Activated effector memory CD4-positive, alpha-beta T cell treated with Interleukin-2 at 50 U/mL for 16 hours (primary cell): ENCODE measurements at places on chromosomes 6 and 20.

DNA sequence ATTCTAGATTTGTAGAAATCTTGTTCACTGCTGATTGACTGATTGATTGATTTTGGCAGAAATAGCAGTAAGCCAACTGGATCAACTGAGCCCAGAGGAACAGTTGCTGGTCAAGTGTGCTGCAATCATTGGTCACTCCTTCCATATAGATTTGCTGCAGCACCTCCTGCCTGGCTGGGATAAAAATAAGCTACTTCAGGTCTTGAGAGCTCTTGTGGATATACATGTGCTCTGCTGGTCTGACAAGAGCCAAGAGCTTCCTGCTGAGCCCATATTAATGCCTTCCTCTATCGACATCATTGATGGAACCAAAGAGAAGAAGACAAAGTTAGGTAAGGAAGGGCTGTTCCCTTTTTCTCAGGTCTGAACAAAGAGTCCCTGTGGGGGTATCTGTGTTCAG, 31.2 kb downstream of the TREML1 start:
- no peak for DNase-seq

- DNase-seq = no peak
Observed at GRCh38 chr6:52284131-52284459, 447 bp downstream of the MCM3 start.

DNA sequence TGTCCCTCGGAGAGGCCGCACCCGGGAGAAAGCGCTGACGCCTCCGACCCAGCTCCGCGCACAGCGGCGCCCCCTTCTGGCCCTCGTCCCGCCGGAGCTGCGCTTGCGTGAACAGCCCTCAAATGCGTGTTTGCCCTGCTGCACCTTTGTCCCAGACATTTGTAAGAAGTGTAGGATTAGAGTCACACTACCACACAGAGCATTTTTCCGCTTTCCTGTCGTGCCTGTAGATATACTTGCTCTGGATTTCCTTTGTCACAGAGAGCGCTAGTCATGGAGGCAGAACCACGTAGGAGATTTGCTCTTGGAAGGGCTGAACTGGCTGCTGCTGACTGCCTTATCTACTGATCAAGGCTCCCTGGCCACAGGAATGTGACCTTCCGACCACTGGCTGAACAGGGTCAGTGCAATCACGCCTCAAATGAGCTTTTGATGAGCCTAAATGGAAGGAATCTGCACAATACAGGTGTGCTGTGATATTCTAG, 62.3 kb downstream of the PAX1 start:
- no peak for DNase-seq

GRCh38 chr6:145132709-145133108, 602.6 kb downstream of the EPM2A start:
- DNase-seq = no peak

GRCh38 chr6:111591901-111592461, 13.7 kb downstream of the TRAF3IP2 start:
- DNase-seq = no peak

GRCh38 chr20:2798095-2798805, 2.2 kb downstream of the CPXM1 start:
- DNase-seq = no peak

DNA sequence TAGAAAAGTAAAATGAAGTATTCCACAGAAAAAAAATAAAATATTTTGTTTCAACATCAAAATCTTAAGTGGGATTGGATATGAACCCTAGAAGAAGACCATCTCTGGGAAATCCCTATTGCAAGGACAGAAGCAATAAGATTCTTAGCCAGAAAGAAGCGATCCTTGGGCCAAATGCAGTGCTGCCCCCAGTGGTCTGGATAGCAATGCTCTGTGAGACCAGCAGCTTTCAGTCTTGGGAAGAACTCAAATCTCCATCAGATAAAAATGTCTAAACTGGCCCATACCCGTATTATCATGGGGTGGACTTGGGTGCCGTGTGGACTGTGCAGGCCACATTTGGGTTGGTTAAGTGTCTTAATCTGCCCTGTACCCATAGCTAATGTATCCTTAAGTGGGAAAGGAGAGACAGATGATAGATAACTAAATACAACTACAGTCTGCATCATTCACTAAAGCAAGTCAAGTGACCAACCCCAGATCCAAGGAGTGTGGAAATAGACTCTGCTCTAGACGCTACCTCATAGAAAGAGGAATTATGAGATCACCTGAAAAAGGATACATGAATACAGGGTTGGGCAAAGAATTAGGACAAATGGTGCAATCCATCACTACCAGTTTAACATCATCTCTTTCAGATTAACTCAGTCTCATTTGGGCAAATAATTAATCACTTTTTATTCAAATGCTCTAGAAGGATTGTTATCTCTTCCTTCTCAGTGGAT, 38.9 kb upstream of the SNAP25 start:
- no peak for DNase-seq

- no peak for DNase-seq
Observed at GRCh38 chr20:50272030-50272723, 81.5 kb downstream of the CEBPB start.

DNA sequence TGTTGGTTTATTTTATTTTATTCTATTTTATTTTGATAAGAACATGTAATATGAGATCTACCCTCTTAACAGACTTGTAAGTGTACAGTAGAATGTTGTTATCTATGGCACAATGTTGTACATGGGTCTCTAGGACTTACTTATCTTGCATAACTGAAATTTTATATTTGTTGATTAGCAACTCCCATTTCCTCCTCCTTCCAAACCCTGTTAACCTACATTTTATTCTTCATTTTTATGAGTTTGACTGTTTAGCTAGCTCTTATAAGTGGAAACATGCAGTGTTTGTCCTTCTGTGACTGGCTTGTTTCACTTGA, 37.9 kb upstream of the BCAS1 start:
- no peak for DNase-seq

- no peak for DNase-seq
Observed at GRCh38 chr6:93567164-93567563, 147.8 kb upstream of the EPHA7 start.

GRCh38 chr6:26432627-26433201, 7.6 kb upstream of the BTN3A3 start:
- DNase-seq = no peak

DNA sequence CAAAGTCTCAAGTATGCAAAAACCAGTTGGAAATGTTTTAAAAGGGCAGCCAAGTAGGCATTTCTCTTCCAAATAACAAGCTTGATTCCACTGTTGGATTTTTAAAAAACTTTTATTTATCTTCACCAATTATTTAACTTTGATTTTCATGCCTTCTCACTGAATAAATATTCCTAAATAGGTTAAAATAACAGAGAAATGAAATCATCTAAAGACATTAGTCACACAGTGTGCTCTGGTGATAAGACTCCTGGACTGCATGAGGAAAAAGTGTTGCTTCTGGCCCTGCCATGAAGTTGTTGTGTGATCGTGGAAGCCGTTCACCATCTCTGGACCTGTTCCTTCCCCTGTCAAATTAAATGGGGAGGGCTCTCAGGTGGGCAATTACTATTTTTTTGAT, 33.8 kb upstream of the IGF2R start:
- no peak for DNase-seq

- no peak for DNase-seq
Observed at GRCh38 chr6:45538641-45539547, 161.2 kb upstream of the SUPT3H start.

DNA sequence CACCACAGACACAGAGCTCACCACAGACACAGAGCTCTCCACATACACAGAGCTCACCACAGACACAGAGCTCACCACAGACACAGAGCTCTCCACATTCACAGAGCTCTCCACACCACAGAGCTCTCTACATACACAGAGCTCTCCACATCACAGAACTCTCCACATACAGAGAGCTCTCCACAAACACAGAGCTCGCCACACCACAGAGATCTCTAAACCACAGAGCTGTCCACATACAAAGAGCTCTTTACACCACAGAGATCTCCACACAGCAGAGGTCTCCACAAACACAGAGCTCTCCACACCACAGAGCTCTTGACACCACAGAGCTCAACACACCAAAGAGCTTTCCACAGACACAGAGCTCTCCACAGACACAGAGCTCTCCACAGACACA, 55.8 kb downstream of the ERMARD start:
- no peak for DNase-seq

- no peak for DNase-seq
Observed at GRCh38 chr20:44581515-44581914, 864 bp upstream of the PKIG start.

GRCh38 chr6:105591053-105591452, 188.2 kb upstream of the PREP start:
- no peak for DNase-seq

DNA sequence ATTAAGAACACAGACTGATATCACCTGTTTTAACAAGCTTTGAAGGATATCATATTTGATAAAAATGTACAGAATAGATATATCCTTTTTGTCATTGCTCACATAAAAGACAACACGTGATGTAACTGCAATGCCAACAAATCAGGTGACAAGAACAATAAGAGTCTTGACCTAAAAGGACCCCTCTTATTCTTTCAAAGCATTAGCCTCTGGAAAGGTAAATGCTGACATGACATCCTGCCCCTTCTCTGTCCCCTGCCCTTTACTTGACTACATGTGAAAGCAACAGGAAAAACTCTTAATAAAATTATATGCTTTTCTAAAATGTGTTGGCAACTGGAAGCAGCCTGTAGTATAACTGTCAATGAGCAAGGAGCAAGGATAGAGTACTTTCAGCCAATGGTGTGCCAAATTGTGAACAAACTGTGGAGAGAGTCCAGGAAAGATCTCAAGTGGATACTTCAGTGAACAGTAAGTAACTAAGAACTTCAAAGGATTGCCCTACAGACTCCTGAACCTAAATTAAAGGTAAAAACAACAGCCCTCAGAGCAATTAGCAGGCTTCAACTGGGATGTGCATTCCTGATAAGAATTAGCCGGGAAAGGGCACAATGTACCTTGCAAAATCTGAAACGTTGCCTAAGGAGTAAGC, 16.3 kb downstream of the PTPRK start:
- DNase-seq = no peak

GRCh38 chr20:10902174-10902573, 228.4 kb upstream of the JAG1 start:
- DNase-seq = no peak

DNA sequence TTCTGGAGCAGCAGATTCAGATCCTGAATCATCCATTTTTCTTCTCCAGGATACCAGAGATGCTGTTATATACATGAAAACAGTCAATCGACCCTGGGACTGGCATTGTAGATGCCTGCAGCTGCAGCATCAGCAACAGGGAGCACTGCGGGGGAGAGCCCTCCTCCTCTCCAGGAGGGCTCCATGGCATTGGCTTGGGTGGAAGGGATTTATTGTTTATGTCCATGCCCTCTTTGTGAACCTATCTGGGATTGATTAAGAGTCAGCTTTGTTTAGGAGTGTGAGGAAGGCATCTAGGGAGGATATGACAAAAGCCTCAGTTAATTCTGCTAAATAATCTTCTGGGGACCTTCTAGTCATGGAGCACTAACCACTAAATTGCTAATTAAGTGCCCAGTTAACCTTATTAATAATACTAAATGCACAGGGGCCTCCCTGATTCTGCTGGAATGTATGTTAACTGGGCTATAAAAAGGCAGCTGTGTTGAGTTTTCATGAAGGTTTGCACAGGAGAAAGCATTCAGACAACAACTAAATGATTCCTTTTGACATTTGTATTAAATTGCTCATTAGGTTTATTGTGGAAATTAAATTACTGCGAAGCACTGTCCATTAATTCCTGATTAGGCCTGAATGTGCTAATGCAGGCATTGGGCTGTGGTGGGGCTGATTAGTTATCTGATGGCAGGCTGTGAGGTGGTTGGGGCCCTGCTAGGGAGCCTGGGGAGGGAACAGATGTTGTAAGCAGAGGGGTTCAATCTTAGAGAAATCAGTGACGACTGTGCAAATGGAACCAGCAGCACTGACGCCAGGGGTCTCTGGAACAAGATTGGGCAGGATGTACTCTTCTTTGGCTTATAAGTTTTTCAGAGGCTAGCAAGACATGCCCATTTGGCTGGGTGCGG, 57.6 kb downstream of the IMPG1 start:
- DNase-seq = no peak

GRCh38 chr20:61901392-61902220, 164.1 kb downstream of the TAF4 start:
- DNase-seq = no peak

GRCh38 chr20:57274846-57275245, 8.4 kb upstream of the BMP7 start:
- DNase-seq = no peak

GRCh38 chr20:11849976-11850670, 67.6 kb upstream of the BTBD3 start:
- no peak for DNase-seq

- no peak for DNase-seq
Observed at GRCh38 chr6:24910961-24911725, 24.6 kb downstream of the RIPOR2 start.

DNA sequence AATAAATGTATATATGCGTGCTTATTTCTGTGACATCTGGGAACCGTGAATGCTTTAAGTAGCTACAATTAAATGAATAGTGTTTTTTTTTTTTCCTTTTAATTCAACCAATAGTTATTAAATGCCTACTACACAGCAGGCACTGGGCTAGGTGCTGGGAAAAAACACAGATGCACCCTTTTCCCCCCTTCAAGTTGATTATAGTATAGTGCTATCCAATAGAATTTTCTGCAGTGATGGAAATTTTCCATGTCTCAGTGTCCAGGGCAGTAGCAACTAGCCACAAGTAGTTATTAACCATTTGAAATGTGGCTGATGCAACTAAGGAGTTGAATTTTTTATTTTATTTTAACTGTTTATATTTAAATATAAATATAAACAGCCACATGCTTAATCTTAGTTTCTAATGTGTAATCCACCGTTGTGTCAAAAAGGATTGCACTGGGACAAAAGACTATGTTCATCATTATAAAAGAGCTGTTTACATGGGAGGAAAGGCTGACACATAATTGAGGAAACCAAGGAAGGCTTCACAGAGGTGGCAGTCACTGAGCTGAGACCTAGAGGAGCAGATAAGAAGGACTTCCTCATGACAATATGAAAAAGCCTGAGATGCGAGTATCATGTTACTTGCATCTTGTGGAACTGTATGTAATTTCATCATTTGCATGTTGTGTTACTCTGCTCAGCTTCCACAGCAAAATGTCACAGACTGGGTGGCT, 261.2 kb upstream of the PLCB4 start:
- no peak for DNase-seq

DNA sequence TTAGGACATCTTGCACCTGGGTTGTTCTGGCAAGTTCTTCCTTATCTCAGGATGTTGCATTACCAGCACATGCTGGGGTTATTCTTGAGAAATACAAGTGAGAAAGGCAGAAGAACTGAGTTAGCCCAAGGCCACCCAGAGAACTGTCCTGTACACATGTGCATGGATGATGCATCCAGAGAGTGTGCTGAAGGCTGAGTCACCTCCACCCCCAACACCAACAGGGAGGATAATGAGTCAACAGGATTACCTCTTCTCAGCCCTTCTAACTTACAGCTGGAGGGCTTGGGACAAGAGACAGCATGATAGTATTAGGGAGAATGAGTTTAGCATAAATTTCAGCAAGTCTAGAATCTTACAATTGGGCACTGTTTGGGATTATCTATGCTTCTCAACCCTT, 8.5 kb downstream of the SCGN start:
- DNase-seq = no peak

- no peak for DNase-seq
Observed at GRCh38 chr20:36929290-36929689, 22.2 kb downstream of the SAMHD1 start.

- no peak for DNase-seq
Observed at GRCh38 chr6:137975188-137975940, 108.3 kb downstream of the TNFAIP3 start.
